CMK (cell line): ENCODE measurements at places on chromosomes 4 and X.

DNA sequence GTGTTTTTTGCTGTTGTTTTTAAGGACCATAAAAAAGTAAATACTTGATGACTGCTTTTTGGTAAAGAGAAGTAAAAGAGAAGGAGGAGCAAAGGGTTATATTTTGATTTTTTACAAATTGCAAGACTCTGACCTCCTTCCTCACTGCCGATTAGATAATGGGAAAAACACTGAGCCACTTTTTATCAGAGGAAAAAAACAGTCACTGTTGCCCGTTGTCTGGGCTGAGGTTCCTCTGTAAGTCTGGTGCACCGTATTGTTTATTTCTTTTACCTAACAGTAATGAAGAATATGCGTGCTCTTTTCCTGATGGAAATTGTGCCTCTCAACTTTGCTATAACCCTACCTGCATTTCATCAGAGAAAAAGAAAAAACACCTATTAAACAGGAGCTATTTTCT lies 178.7 kb upstream of the EMCN start:
- DNase-seq = no peak

DNA sequence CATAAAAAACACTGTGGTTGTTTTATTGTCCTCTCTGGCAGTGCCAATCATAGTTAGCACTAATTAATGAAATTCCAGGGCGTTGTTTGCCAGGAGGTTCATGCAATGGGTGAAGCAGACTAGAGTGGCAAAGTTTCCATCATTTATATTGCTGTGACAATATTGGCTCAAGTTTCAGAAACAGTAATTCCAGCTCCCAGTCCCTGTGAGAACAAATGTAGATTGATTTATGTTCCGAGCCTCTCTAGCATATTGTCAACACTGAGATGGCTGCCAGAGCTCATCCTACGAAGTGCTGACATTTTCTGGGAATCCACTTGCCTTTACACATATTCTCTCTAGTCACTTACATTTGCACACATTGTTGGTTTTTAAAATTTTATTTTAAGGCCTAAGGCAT lies 440.0 kb upstream of the IGFBP7 start:
- no peak for DNase-seq

DNA sequence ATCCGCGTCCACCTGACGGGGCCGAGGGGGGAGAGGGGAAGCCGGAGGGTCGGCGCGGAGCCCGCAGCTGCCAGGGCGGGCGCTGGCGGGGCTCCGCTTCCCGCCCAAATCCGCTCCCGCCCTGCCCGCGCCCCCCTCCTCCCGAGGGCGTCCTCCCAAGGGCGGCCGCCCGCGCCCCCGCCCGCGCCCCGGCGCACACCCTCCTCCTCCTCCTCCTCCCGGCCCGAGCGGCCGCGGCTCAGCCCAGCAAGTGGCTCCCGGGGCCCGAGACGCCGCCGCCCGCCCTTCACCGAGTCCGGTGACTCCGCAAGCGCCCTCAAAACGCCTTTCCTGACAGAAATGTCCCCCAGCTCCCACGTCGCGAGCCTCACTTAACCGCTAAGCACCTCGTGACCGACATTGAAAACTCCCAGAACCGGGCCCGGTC lies 487 bp downstream of the HMGB2 start:
- DNase-seq = no peak

DNA sequence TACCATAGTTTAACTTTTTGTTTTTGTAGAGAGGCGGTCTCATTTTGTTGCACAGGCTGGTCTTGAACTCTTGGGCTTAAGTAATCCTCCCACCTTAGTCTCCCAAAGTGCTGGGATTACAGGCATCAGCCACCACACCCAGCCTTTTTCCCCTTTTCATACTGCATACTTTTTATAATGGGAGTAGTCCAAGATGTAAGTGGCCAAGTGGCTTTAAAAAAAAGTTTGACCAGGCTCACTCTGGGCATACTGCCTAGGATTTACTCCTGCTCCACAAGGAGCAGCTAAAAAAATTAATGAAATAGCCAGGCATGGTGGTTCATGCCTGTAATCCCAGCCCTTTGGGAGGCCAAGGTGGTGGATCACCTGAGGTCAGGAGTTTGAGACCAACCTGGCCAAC lies 6.0 kb downstream of the GRSF1 start:
- DNase-seq = no peak

DNA sequence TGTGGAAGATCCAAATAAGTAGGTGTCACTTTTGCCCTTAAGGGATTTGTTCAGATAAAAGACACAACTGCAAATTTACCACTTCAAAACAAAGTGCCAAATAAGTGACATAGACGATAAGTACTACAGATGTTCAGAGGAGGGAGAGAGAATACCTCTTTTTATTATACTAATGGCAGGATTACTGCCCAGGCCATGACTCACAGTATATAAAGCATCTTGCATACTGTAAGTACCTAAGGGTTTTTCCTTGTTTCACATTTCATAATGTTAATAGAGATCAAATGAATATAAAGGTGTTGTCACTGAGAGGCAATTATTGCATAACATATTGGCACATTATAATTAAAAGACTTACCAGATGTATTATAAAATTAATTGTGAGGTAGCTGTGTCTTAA lies 46.4 kb downstream of the PTPN13 start:
- no peak for DNase-seq

DNA sequence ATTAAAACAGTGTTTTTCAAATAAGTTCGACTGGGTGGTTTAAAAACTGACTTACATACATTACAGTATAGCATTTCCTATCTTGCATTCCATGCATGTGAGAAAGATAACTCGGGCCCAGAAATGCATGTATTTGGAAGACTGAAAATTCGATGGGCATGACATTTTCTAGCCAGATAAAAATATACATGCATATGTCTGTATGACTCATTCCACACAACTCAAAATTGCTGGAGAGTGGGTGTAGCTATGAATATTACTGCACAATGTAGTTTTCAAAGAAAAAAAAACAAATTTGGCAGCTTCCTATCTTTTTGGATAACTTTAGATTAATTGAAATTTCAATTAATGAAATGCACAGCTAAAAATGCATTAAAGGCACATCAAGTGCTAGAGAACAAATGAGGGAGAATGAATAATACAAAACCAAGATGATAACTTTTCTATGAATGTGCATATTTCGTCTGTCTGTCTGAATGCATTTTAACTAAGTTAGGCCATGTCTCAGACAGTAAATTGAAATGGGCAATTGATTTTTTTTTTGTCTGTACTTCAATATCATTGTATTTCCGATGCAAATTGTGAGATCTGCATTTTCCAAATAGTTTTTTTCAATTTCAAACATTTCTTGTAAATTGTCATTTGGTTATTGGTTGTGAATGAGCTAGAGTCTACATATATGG lies 54.5 kb upstream of the GABRA2 start:
- DNase-seq = no peak
